ENCODE measurements at places on chromosomes 5 and 9.

DNA sequence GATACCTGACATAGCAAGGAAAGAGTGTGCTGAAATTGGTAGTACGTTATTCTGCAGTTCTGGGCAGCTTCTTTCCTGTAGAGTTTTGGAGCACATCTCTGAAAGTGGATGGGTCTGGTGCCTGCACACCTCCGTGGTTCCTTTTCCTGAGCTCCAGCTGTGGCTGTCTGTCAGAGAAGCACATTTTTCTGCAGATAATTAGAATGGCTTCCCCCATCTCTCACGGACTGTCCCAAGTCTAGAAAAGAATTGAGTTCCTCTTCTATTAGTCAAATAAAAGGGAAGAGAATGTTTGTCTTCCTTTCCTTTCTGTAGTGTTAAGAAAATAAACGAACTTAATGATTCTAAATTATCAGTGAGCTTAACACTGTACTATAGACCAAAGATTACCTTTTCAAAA is 55.7 kb downstream of the VCAN start:
- no peak for DNase-seq

DNA sequence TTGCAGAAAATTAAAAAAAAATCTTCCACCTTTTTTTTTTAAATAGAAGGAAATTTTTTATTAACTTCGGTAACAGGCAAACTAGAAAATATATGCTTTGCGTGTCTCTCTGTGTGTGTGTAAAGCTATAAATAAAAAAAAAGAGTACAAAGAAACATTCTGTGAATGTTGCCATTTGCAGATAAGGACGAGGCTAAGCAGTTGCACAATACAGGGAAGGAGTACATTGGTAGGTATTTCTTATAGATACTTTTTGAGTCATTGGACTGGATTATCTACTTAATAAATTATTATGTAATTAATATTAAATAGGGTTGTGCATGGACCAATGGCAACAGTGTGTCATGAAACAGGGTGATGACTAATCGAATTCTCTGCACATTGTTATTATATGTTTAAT is 102.4 kb downstream of the CAMK4 start:
- no peak for DNase-seq

DNA sequence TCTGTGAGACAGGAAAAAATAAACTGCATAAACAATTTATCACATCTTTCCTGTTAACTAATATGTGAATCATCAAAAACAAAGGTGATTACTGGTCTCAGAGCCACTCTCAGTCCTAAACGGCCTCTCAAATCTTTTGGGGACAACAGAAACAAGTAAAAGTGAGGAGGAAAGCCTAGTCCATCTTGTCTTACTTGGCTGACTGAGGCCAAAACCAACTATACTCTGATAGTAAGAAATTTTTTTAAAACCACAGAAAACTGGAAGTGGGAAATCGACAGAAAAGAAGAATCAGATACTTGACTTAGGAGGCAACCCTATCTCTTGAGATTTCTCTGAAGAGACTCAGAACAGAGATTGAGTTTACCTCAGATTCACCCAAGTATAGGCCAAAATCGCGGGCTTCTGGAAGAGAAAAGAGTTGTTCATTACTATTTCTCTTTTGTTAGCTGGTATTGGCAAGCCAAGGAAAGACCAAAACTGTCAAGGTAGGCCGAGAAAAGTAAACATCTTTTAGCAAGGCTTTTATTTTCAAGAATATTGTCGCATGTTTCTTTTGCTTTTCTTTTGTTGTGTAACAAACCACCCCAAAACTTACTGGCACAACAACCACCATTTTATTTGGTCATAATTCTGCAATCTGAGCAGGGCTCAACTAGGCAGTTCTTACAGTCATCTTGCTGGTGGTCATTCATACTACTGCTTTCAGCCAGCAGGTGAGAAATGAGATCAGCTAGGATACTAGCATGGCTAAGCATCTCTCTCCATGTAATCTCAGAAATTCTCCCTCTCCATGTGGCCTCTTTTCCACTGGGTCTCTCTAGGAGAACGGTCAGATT is 46.1 kb downstream of the RFX3 start:
- DNase-seq: no peak

- no peak for DNase-seq
Measured at GRCh38 chr5:78610163-78610583, 38.4 kb downstream of the LHFPL2 start.

- no peak for DNase-seq
Measured at GRCh38 chr5:10885026-10885425, 124.0 kb upstream of the DAP start.

- no peak for DNase-seq
Measured at GRCh38 chr5:14341571-14342230, 198.6 kb downstream of the TRIO start.

- DNase-seq: no peak
Measured at GRCh38 chr9:121783521-121784507, 132.4 kb downstream of the DAB2IP start.

DNA sequence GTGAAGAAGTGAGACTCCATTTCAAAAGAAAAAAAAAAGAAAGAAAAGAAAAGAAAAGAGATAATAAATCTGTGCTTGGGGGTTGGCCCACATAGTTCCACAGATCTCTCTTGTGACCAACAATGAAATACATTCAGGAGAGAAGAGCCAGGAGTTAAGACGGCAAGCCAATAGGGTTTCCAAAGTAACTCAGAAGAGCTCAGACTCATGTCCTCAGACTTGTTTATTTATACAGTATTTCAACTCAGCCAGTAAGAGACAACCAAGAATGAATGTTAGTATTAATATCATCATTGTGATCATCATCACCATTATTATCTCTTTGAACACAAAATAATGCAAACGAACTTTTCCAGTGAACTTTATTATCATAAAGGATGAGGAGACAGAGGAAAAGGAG is 140.2 kb downstream of the GLIS3 start:
- DNase-seq: no peak

- no peak for DNase-seq
Measured at GRCh38 chr9:78777747-78778146, 480.8 kb downstream of the PSAT1 start.

GRCh38 chr9:114163517-114163951 is 8.2 kb downstream of the COL27A1 start:
- no peak for DNase-seq

DNA sequence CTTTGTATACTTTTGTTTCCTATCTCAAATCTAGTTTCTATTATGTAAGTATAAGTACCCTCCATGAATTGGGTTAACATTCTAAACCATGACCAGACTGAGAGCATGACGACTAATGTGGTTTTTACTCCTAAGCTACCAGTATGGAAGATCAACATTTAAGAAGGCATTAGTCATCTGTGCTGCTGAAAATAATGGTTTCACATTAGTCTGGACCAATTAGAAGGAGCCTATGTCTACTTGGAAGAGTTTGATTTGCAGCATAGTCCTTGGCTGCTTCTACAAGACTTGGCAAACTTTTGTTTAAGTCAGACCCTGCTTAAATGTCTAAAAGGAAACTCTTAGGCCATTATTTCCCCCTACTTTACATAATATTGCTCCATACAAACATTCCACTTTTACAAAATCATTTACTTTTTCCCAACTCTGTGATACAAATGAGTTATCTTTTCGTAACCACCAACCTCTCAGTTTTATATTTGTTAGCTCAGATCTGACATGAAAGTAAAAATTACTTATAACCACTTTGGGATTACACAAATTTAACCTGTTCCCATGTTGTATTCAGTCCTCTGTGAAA is 186.7 kb downstream of the COMMD10 start:
- DNase-seq: no peak

DNA sequence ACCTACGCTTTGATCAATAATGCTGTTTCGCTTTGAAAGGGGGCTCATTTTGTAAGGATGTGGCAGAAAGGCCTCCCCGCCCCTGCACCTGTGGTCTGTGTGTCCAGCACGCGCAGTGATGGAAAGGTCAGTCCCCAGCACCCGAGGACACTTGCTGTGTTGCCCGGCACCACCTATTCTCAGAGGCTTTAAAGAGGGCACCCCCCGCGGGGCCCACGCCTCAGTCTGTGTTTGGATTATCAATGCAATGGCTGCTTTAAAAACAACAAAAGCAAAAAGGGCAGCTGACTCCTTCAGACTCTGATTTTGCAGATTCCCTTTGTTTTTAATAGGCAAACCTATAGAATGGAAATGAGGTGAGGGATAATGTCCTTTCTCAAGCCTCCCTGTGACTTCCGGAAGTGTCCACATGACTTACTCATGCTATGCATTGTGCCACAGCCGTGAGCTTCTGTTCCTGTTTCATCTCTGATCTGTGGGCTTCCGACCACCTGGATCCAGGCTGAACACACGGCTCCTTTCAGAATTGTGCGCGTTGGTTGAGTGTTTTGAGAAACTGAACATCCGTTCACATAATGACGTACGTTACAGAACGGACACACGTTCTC is 416.2 kb downstream of the IRX2 start:
- DNase-seq: no peak

- DNase-seq: no peak
Measured at GRCh38 chr5:38551030-38552017, 5.1 kb downstream of the LIFR start.

GRCh38 chr5:547086-547924 is 23.1 kb upstream of the SLC9A3 start:
- DNase-seq: no peak

GRCh38 chr9:9469271-9469670 is 1143.5 kb downstream of the PTPRD start:
- no peak for DNase-seq

GRCh38 chr5:13107537-13107936 is 837.0 kb downstream of the DNAH5 start:
- DNase-seq: no peak

DNA sequence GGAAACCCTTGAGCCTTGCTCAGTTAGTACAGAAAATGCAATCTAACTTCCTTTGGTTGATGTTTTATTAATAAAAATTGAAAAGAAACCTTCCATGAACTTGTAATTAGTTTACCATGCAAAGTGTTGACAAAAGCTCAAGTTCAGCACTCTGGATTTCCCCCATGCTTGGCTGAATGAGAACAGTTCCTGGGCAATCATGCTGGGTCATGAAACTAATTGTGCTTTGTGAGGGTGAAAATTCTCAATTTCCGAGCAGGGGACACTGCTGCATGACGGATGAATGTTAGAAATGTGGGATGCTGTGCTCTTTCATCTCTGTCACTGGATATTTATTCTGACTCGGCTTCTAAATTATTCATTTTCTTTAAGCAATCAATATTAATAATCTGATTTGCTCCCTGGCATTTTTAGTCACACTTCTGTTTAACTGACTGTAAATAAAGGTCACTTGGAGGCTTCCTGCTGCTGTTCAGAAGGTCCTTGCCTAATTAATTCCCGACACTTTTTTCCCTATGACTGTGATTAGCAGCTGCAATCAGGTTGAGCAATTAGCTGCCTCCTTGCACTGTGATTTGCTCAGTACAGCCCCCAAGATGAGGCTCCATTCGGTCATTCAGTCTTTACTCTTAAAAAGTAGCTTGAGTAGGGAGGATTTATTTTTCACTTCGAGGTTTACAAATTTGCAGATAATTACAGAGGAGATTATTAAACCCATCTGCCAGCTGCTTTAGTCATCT is 678.1 kb upstream of the ZNF608 start:
- no peak for DNase-seq

Data from stimulated activated CD4-positive, alpha-beta T cell treated with anti-CD3 and anti-CD28 coated beads, Interleukin-1b, Interleukin-23, amount 100 ng/mL, for 24 hours (primary cell).